ENCODE measurements at places on chromosomes 16 and 17. TPM values are rescaled to one million over a fixed set of nuclear protein-coding genes. Genes with fewer than 3 reads are reported as not detected.

ZG16 gene
- not detected for total RNA-seq

DNA sequence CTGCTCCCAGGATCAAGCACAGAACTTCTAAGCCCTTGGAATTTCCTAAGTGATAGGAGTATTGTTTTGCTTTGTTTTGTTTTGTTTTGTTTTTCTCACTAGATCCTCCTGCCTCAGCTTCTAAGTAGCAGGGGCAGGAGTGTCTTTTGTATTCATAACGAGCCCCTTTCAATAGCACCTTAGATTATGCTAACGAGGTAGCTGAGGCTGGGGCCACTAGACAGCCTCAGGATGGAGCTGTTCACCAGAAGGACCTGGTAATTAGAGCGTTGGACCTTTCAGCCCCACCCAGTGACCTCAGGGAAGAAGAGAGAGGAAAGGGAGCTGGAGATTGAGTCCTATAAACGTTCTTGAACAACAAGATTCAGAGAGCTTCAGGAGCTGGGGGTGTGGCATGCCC is 43.6 kb downstream of the IKZF3 start:
- no peak for DNase-seq

- no peak for DNase-seq
These were observed 15.7 kb upstream of the MAP3K14 start for GRCh38 chr17:45332505-45332904.

DNA sequence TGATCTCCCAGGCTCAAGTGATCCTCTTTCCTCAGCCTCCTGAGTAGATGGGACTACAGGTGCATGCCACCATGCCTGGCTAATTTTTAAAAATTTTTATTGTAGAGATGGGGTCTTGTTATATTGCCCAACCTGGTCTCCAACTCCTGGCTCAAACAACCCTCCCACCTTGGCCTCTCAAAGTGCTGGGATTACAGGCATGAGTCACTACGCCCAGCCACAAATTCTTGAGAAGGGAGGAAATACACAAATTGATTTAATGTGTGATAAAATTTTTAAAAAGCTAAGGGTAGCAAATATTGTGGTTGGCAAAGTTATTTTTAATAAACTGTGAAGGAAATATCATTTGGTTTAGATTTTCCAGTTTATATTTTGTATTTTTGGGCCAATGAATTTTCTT is 9.6 kb downstream of the ITGAD start:
- DNase-seq = no peak

GRCh38 chr16:79069633-79070032 is 530.9 kb downstream of the MAF start:
- no peak for DNase-seq

DNA sequence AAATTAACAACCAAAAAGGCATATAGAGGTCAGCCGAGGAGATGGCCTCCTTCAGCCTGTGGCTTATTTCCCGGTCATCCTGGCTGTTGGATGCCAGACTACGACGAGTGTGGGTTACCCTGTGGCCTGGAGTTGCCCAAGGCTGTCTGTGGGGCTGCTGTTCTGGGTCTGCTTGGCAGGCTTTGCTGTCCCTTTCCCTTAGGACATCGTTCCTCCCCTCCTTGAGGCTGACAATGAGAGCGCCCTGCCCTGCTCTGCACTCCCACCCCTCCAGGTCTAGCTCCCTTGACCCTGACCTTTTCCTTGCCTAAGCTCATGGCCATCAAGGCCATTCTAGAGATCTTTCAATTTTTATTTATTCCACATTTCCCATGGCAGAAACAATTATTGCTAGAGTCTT is 1.9 kb upstream of the CBFB start:
- no peak for DNase-seq

HOXB6 gene
- total RNA-seq = 0.38 TPM

DNA sequence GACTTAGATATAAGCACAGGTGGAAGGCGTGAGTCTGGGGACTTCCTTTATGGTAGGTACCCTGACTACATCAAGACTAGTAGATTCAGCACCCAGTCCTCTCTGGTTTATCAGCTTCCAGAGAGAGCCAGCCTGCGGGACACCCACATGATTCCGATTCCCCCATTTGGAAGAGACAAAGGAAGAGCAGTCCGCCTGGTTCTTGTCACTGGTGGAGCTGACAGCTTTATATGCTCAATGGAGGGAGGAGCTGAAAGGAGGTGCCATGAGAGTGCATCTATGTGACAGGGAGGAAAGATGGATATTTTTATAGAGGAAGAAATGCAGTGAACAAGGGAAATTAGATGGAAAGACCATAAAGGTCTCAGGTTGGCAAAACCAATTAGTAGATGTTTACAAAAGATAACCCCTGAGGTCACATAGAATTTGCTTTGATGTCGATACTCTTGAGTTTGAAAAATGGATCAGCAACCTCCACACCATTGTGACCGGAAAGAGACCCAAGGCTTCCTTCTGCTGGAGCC is 437.7 kb downstream of the PMP22 start:
- no peak for DNase-seq

- no peak for DNase-seq
These were observed 108.2 kb downstream of the RPTOR start for GRCh38 chr17:80652756-80653330.

DNA sequence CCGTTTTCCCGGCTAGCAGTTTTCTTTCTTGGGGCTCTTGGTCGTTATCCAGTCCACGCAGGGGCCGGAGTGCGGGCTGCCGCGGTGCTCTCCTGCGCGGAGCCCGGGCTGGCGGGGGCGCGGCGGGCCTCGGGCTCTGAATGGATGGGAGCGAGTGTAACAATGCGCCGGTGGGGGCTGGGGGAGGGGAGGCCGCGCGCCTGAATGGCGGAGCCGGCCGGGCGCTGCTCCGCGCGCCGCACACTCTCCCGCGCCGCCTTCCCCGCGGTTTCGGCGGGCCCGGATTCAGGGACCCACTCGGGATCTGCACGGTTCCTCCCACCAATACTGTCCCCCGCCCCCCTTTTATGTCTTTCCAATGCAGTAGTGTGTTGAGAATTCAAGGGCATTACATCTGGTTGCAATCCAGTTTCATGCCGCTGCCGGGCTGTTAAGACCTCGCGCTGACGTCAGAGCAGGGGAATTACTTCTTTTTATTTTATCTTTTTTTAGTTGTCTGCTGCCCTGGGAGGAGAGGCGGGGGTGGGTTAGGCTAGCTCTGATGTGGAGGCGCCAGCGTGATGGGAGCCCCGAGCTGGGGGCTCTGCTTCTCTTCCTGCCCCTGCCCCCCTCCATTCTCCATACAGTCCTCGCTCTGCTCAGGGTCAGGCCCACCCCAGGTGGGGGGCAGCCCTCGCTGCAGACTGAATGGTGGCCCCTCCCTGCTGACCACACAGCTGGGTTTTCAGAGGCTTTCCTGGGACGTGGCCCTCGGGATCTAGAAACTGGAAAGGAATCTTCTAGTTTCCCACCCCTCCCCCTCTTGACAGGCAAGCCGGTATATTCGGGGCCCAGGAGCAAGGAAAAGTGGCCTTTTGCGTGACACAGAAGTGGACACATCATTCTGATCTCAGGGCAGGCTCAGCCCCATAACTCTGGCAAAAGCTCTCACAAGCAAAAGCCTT is 1.8 kb downstream of the RAI1 start:
- peak; percentile 86 for DNase-seq

DNA sequence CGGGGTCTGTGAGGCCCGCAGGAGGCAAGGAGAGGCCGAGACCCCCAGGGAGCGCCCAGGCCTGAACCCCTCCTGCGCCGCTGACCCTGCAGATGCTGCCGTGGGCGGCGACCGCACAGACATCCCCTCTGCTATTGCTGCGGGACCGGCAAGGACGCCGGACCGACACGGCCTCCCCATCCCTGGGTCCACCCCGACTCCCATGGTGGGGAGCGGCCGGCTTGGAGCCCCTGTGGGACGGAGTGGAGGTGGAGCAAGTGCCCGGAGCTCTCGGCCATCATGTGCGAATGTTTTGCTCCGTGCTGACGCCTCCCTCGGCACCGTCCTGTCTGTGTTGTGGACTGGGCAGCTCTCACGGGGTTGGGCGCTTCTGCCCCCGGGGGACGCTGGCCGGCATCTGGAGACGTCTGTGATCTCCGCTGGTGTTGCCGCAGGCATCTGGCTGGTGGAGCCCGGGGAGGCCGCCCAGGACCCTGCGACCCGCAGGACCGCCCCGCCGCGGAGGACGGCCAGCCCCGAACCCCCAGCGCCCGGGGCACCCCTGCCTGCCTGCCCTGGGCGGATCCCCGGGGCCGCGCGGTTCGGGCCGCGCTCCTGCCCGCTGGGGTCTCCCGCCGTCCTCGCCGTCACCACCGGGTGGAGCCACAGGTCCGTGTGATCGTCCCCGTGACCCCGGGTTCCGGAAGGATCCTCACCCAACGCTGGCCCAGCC is 12.8 kb upstream of the GNG13 start:
- peak; percentile 37 for DNase-seq

DNA sequence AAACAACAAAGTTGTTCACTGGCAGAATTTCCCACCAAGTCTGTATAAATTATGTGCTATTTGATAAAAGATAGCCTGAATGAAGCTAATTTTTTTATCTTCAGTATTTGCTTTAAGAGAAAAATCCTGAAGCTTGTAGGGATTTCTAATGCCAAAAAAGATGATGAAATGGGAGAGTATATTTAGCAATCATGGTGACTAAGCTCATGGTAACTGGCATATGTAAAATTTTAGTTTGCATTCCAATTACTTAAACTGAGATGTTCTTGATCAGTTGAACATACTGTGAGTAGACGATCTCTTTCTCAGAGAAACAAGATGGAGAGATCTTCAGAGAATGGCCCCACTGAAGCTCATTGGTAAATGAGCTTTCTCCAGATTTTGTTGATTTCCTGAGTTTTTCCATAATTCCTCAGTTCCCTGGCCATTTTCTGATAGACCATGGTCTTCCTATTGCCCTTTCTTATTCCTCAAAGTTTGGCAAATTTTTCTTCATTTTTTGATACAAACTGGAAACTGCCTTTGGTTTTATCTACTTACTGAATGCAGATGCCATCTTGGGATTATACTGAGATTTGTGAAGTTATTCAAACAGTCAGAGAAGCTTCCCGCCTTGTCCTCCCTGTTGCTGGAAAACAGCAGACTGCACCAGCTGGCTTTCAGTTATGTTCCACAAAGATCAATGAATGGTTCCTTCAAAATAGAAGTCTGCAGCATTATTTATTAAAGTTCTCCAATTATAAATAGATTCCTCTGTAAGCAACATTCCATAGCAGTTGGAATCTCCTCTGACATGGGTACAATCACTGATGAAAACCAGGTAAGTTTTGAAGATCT is 68.3 kb upstream of the ALOX12 start:
- DNase-seq = no peak

- no peak for DNase-seq
These were observed 394.7 kb downstream of the SEC14L1 start for GRCh38 chr17:77535435-77535834.

- DNase-seq = no peak
These were observed 56.5 kb downstream of the SRCIN1 start for GRCh38 chr17:38549285-38549684.

DNA sequence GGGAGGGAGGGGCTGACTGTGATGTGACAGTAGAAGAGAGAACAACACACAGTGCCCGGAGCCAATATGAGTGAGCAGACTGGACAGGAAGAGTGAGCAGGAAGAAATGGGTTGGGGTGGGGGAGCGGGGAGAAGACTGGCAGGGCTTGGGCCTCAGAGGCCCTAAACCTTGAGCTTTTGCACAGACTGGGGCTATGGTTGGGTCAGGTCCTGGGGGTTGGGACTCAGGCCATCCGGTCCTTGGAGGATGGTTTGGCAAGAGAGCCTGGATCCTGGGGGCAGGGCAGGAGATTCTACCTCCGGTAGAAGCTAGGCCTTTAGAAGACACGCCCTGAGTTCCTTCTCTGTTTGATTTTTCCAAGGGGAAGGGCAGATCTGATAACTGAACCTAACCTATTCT is 1.1 kb downstream of the CAMTA2 start:
- DNase-seq = no peak

DNA sequence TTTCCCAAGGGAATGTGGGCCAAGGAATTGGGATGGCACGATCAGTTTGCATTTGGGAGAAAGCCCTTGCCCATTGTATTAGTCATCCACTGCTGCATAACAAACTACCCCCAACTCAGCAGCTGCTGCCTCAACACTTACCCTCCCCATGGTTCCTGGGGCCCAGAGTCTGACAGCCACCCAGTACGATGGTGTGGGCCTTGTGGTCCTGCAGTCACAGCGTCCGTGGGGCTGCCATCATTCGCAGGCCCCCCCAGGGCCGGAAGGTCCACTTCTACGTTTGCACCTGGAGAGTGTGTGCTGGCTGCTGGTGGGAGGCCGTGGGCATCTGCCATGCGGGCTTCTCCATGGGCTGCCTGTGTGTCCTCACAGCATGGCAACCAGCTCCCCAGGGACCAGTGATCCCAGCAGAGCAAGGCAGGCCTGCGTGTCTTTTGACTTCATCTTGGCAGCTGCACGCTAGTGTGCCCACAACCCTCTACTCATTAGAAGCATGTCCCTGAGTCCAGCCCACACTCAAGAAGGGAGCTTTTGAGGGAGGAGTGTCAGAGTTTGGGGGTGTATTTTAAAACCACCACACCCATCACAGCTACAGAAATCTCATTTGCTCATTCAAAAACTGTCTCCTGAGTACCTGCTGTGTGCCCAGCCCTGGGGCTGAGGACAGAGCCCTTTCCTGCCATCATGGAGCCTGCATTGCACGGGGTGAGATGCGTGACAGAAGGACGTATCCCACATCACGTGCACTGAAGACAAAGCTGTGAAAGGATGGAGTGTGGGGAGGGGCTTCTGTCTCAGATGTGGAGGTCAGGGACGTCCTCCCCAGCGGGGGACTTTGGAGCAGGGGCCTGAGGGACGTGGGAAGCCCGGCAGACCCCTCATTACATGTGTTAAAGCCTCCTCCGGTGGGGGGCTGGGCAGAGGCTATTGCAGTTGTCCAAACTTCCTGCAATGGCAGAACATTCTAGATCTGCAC is 185.0 kb upstream of the ZNF469 start:
- no peak for DNase-seq

GRCh38 chr17:7782240-7782639 is 51.8 kb upstream of the KDM6B start:
- DNase-seq = no peak

HSPB9 gene
- total RNA-seq = not detected

GPRC5B gene
- total RNA-seq = not detected

GRCh38 chr17:27086526-27086925 is 207.4 kb upstream of the WSB1 start:
- no peak for DNase-seq

- DNase-seq = no peak
These were observed 224.2 kb downstream of the C16orf78 start for GRCh38 chr16:49597796-49598195.

Measured in CD4-positive, alpha-beta memory T cell (primary cell).